ENCODE measurements at places on chromosomes 13 and 19. TPM values are rescaled to one million over a fixed set of nuclear protein-coding genes. Genes with fewer than 3 reads are reported as not detected.

HSPB6 gene
- 50.9 TPM for total RNA-seq

TNFSF13B gene
- total RNA-seq: not detected

MAP4K1 gene
- total RNA-seq: 2.8 TPM

GRCh38 chr19:10712754-10713153 is 5.1 kb upstream of the DNM2 start:
- peaks cover 3% of the 10 kb centered on the region for H3K4me1 ChIP-seq
- no peaks in the 10 kb centered on the region for H3K27me3 ChIP-seq
- H3K36me3 ChIP-seq: no peaks in the 10 kb centered on the region
- DNase-seq: no peak

DNA sequence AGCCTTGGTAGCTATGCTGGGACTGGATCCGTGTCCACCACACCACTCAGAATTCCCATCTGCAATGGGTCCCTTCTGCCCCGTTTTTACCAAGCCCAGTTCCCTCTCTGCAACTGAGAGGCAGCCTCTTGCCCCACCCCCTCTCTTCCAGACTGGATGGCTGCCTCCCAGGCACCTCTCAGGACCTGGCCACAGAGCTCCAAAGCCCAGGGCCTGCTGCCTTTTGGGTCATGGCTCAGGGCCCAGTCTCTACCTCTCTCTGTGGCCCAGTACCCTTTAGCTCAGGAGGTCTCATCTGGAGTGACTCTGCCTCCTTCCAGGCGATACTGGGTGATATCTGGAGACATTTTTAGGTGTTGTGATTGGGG is 10.3 kb upstream of the ZBTB7A start:
- H3K36me3 ChIP-seq: no peaks in the 10 kb centered on the region
- no peaks in the 10 kb centered on the region for H3K27me3 ChIP-seq
- no peak overlapping the region for H3K4me3 ChIP-seq
- H3K4me1 ChIP-seq: peaks cover 4% of the 10 kb centered on the region
- H3K27ac ChIP-seq: no peak overlapping the region

GRCh38 chr13:112106478-112107141 is 39.7 kb downstream of the SOX1 start:
- H3K4me1 ChIP-seq: no peaks in the 10 kb centered on the region
- H3K4me3 ChIP-seq: no peak overlapping the region
- no peaks in the 10 kb centered on the region for H3K27me3 ChIP-seq
- H3K27ac ChIP-seq: no peak overlapping the region
- no peaks in the 10 kb centered on the region for H3K36me3 ChIP-seq

GRCh38 chr13:73039201-73040108 is 19.4 kb upstream of the KLF5 start:
- no peaks in the 10 kb centered on the region for H3K27me3 ChIP-seq
- DNase-seq: no peak
- H3K36me3 ChIP-seq: no peaks in the 10 kb centered on the region
- H3K4me1 ChIP-seq: no peaks in the 10 kb centered on the region

DNA sequence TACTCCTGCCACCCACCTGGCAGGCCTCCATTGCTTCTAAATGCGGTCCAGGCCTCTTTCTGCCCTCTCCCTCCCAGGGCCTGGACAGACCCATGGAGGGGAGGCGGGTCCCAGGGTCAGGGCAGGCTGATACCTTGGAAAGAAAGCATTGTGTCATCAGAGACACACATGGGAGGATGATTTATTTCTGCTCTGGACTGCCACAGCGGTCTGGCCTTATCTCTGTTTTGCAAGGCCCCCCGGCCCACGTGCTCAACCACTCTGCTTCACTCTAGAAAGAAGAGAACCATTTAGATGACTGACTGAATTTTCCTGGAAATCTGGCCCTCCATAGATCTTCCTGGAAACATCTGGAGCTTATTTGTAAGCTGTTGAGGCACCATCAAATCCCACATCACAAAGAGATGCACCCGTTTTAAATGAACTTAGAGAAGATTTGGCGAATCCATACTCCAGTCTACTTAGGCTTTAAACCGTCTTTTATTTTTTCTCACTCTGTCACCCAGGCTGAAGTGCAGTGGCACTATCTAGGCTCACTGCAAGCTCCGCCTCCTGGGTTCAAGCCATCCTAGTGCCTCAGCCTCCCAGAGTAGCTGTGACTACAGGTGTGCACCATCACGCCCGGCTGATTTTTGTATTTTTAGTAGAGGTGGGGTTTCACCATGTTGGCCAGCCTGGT is 48.3 kb upstream of the URI1 start:
- H3K4me3 ChIP-seq: no peak overlapping the region
- H3K27me3 ChIP-seq: no peaks in the 10 kb centered on the region
- no peaks in the 10 kb centered on the region for H3K4me1 ChIP-seq
- no peaks in the 10 kb centered on the region for H3K36me3 ChIP-seq
- no peak for DNase-seq
- no peak overlapping the region for H3K27ac ChIP-seq

- no peak for DNase-seq
- H3K36me3 ChIP-seq: no peaks in the 10 kb centered on the region
- peaks cover 26% of the 10 kb centered on the region for H3K4me1 ChIP-seq
These were observed 1.4 kb downstream of the PTH2 start for GRCh38 chr19:49421878-49422202.

GRCh38 chr13:29991343-29991742 is 140.9 kb upstream of the UBL3 start:
- H3K4me3 ChIP-seq: no peak overlapping the region
- H3K27ac ChIP-seq: no peak overlapping the region
- DNase-seq: no peak

DNA sequence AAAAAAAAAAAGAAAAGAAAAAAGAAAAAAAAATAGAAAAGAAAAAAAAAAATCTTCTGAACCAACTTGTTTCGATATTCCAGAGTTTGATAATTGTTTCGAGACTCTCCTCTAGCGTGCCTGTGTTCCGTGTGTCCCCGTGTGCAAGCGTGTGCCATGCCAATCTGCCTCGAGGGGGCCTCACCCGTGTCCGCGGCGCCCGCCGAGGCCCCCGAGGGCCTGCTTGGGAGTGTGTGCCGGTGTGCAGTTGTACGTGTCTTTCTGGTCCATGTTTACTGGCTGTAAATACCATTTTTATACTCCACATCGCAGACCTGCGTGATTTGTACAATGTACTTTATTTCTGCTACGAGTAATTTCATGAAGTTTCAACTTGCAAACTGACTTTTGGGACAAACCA is 69.9 kb upstream of the NFIC start:
- no peak overlapping the region for H3K4me3 ChIP-seq
- no peaks in the 10 kb centered on the region for H3K27me3 ChIP-seq
- H3K4me1 ChIP-seq: no peaks in the 10 kb centered on the region
- no peak overlapping the region for H3K27ac ChIP-seq
- H3K36me3 ChIP-seq: no peaks in the 10 kb centered on the region

- no peak for DNase-seq
- peaks cover 8% of the 10 kb centered on the region for H3K4me1 ChIP-seq
- H3K36me3 ChIP-seq: no peaks in the 10 kb centered on the region
- H3K27me3 ChIP-seq: no peaks in the 10 kb centered on the region
These were observed 542 bp downstream of the CACNG7 start for GRCh38 chr19:53909471-53910169.

GRCh38 chr13:34013061-34013460 is 195.1 kb downstream of the RFC3 start:
- no peak overlapping the region for H3K4me3 ChIP-seq
- H3K36me3 ChIP-seq: no peaks in the 10 kb centered on the region
- no peaks in the 10 kb centered on the region for H3K27me3 ChIP-seq

DNA sequence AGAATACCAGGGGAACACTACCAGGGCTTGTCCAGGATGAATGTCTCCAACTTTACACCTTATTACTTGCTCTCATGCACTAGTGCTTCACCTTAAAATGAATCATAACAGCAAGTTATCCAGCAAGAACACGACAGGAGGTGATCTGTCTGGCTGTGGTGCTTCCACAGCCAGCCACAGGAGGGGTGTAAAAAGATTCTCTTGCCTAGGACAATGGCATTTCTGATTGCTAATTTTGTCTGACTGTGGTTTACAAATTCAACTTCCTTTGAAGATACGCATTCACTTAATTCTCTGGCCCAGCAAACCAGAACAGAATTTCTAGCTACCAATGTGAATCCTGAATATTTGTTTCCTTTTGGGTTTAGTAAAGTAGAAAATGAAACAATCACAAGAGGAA is 23.1 kb upstream of the COG3 start:
- no peak for DNase-seq
- H3K4me1 ChIP-seq: peaks cover 27% of the 10 kb centered on the region
- peak overlapping the region; percentile 79 for H3K27ac ChIP-seq
- no peak overlapping the region for H3K4me3 ChIP-seq
- no peaks in the 10 kb centered on the region for H3K27me3 ChIP-seq
- H3K36me3 ChIP-seq: no peaks in the 10 kb centered on the region
